ENCODE measurements at places on chromosomes 4 and X.

DNA sequence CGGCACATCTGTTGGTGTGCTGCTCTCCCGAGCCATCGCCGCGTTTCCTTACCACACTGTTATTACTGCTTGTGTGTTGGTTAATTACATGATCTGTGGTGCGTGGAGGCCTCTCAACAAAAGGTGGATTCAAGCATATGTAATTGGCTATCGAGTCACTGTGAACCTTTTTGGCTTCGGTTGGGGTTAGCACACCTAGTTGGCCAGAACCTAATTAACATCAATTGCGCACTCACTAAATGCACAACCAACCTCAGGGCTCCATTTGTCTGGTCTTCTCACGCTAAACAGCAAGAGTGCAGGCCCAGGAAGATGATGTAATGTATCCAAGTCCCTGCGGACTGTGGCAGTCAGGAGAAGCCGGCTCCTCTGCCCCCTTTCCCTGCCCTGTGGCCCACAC lies 17.4 kb downstream of the ENPP6 start:
- no peak for DNase-seq

GRCh38 chr4:60934566-60935295 lies 265.4 kb upstream of the ADGRL3 start:
- DNase-seq = no peak

DNA sequence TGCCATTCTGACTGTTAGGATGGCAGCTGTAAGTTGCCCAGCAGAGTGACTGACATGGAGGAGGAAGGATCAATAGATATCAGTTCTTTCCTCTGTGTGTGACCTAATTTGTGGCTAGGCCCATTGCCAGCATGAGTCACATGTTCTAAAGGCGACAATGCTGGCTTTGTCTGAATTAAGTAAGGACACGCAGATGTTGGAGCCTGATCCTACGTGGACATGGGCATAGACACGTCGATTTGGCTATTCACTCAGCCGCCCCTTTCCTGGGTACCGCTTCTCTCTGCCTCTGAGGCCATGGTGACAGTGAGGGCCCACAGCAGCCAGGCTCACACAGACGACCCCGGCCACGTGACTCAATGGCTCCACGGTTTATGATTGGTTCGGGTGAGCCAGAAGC lies 16.3 kb downstream of the PROM1 start:
- DNase-seq = no peak

DNA sequence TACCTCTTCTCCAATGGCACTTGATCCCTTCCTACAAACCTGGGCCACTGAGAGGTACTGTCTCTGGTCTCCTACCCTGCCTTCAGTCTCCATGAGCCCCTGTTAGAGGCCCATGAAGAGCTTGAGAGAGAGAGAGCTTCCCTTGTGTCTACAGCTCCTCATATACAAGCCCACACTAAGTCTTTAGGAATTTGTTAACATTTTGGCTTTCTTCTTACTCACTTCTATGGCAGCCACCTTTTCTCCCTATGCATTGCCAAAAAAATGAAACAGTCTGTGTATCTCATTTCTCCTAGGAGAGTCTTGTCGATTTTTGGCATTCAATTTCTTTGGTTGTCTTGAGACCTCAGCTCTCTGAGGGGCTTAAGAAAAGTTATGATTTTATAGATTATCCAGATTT lies 90.9 kb upstream of the LNX1 start:
- peak; percentile 84 for DNase-seq

DNA sequence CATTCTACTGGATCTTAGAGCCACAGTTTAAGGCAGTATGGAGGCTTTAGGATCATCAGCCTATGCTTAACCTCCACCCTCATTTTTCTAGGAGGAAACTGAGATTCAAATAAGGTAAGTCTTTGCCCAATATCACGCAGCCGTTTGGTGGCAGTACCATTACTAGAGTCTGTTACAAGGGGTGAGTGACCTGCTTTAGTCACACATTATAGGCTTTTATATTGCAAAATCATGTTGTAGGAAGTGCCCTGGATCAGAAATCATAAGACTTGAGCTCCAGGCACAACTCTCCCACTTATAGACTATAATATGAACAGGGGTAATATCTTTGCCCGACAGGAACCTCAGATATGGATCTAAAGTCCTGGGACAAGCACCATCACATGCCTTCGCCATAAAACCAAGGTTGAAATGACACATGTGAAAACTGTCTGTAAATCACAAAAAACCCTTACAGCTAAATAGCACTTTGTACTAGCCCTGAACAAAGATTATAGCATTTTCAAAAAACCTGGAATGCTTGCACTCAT lies 19.2 kb downstream of the HPSE start:
- DNase-seq = no peak

DNA sequence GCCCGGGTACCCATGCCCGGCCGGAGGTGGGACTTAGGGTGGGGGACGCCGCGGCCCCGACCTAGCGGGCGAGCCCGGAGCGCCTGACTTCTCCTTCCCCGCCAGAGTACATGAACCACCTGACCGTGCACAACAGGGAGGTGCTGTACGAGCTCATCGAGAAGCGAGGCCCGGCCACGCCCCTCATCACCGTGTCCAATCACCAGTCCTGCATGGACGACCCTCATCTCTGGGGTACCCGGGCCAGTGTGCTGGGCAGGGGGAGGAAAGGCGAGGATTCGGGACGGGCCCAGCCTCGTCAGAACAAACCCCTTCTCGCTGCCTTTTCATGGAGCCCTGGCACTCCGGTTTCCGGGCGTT lies 622 bp downstream of the TAFAZZIN start:
- no peak for DNase-seq

DNA sequence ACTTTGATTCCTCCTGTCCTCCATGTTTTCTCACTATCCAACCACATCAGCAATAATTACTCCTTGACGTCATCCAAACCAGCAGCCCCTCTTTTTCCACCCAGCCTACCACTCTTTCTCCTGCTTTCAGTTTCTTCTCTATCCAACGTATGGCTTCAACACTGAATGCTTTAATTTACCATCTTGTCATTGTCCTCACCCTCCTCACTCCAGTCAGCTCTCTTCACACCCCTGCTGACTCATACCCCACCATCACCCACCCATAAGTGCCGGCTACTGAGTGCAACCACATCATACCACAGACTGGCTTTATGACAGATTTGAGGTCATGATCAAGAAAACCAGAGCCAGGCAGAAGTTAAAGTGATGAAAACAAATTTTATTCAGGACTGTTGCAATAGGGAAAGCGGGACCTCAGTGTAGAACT lies 9.8 kb upstream of the ANXA5 start:
- peak; percentile 89 for DNase-seq

DNA sequence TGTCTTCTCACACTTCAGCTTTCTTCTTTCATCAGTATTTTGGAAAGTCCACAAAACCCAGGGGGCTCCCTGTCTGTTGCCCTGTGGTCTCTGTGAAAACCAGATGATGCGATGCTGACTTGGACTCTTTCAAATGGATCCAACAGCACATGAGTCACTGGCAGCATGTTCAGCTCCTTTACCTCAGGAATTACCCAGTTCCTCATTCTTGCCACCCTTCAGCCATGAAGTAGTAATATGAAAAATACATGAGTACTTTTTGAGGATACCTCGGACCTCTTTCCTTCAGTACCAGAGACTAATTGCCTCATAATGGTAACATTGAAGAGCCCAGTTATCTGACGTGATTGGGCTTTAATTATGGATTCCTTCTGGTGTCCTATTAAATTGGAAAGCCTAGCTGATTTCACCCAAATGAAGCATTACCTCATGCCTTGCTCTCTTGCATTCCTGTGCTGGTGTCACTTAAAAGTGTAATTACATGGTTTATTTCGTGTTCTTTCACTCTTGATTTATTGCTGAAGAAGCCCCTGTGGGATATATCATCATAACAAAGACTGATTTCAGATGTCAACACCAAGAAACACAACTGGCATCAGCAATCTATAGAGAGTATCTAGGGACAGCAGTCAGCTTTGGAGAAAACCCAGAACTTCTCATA lies 63.4 kb downstream of the NFKB1 start:
- DNase-seq = peak; percentile 52

- DNase-seq = no peak
Measured at GRCh38 chr4:1571165-1572009, 112.7 kb downstream of the FAM53A start.

- no peak for DNase-seq
Measured at GRCh38 chrX:69523314-69523713, 19.2 kb downstream of the NALF2 start.

DNA sequence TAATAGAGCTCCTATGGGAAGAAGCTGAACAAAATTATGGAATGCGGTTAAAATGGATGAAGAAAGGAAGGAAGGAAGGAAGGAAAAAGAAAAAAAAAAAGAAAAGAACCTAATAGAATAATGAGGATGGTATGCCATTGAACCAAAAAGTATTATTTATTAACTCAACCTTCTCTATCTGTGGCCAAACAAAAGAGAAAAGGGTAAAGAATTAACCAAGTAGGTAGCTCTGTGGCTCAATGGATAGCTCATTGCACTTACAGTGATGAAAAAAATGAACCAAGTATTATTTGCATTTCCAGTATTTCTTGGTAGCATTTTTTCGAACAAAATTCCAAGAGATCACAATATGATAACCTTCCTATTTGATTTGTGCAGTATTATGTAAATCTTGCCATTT lies 56.9 kb upstream of the SLC39A8 start:
- no peak for DNase-seq

- DNase-seq = no peak
Measured at GRCh38 chrX:118329175-118329574, 16.7 kb upstream of the WDR44 start.

GRCh38 chr4:24770032-24770584 lies 25.3 kb upstream of the SOD3 start:
- DNase-seq = peak; percentile 82
